ENCODE measurements at places on chromosomes 3 and 15.
A peak's percentile ranks its signal among the peaks of the same experiment; 100 is the strongest.

GRCh38 chr15:33846862-33847261 is 121.4 kb upstream of the CHRM5 start:
- DNase-seq, result no peak

DNA sequence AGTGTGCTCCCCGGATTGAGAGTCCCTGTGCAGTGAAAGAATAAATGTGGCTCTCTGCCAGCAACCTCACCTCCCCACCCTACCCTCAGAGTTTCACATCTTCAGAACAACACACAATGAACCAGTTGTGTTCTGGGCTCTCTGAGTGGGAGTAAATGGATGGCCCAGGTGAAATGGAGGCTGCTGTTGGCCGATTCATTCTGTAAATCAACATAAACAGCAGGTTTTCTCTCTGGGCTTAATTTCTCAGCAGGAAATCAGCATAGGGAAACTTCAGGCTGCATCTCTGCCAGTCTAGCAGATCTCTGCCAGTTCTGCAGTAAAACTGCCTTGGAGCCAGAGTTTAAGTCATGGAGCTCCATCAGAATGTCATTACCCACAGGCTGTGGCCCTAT is 54.6 kb upstream of the FURIN start:
- DNase-seq, result no peak

GRCh38 chr3:114619771-114620170 is 325.9 kb downstream of the TIGIT start:
- DNase-seq, result no peak

- DNase-seq, result no peak
Measured at GRCh38 chr3:29286478-29287240, 5.8 kb downstream of the RBMS3 start.

GRCh38 chr15:56987286-56987685 is 68.8 kb downstream of the TCF12 start:
- DNase-seq, result no peak

GRCh38 chr15:73593304-73594074 is 39.7 kb downstream of the NPTN start:
- DNase-seq, result peak; percentile 68

- DNase-seq, result no peak
Measured at GRCh38 chr3:197957790-197958133, 2.3 kb upstream of the LMLN start.

DNA sequence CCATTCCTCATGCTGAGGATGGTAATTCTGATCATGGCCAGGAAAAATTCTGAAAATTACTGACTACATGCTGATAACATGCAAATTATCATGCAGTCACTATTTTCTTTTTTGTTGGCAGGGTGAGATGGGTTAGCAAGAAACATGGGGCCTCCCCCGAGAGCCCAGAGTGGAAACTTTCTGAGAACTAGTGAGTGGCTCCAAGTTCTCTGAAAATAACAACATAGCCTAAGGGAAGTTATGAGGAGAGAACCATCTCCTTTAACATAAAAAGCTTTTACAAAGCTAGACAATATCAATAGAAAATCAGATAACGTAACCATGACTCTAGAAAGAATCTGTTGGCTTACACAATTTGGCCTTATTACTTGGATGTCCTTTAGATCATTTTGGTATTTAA is 254.2 kb downstream of the PLOD2 start:
- no peak for DNase-seq

DNA sequence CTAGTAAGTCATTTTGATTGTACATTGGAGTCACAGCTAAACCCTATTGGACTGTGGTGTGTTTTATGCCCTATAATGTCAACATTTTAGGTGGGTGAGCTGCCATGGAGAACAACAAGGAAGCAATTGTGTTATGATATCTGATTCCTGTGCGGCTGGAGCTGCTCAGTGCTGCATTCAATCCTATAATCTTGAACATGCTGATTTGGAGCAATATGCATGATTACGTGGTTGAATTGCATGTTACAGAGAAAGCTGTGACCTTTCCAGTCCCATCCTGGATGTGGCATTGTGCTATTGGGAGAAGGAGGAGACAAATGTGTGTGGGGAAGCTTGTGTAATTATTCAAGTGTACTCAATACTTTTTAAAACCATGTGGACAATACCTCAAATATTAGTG is 20.1 kb upstream of the C3orf49 start:
- DNase-seq, result no peak

DNA sequence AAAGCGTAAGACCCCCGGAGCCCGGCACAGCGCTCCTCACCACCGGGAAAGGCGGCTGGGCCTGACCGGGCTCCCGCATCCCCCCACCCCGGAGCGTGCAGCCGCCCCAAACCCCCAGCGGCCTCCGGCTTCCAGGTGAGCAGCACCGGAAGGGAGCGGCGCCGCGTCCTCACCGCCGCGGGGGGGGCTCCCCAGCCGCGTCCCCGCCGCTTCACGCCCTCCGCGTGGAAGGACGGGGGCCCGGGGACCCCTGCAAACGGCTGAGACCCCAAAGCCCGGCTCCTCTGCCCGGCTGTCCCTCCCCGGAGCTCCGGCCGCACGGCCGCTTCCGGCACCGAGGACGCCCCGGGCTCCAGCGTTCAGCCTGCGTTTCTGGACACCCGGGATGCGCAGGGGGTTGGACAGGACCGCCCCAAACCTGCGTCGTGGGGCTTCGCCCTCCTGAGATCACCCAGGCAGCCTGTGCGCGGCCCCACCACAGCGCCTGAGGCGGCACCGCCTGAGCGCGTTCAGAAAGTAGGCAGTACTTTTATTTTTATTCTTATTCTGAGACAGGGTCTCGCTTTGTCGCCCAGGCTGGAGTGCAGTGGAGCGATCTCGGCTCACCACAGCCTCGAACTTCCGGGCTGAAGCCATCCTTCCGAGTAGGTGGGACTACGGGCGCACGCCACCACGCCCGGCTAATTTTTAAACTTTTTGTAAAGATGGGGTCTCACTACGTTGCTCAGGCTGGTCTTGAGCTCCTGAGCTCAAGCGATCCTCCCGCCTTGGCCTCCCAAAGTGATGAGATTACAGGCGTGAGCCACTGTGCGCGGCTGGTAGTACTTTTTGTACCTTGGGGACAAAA is 51.6 kb upstream of the BLM start:
- DNase-seq, result peak; percentile 72

Data from hematopoietic multipotent progenitor cell treated with erythropoietin and hydrocortisone succinate and interleukin-3 and kit ligand, for 8 days (in vitro differentiated cells).